ENCODE measurements at places on chromosomes 4 and X. TPM values are rescaled to one million over a fixed set of nuclear protein-coding genes. Genes with fewer than 3 reads are reported as not detected.

The TAF7L gene
- 0.46 TPM for total RNA-seq

The RAB39B gene
- total RNA-seq, result 34.1 TPM

The CLDN24 gene
- not detected for total RNA-seq

The CCKAR gene
- total RNA-seq, result 4.6 TPM

The ZFP42 gene
- 1.4 TPM for total RNA-seq

The IGFBP7 gene
- 59.1 TPM for total RNA-seq

The UBE2D3 gene
- 334 TPM for total RNA-seq

The HELT gene
- total RNA-seq, result 1.6 TPM

The FABP2 gene
- total RNA-seq, result not detected

The CT45A1 gene
- total RNA-seq, result not detected

The GK gene
- total RNA-seq, result 14.8 TPM

The SPANXD gene
- total RNA-seq, result not detected

The POU3F4 gene
- total RNA-seq, result 20.8 TPM

The HTN1 gene
- not detected for total RNA-seq

The CT83 gene
- total RNA-seq, result not detected

The RAB33B gene
- 38.5 TPM for total RNA-seq

The TMEM271 gene
- total RNA-seq, result 13.1 TPM

The LONRF3 gene
- total RNA-seq, result 3.7 TPM

The HSFX1 gene
- 2.3 TPM for total RNA-seq

The FDCSP gene
- total RNA-seq, result not detected

The SLC9A7 gene
- total RNA-seq, result 81.0 TPM

The ZDHHC15 gene
- total RNA-seq, result 18.0 TPM

The NEIL3 gene
- 8.5 TPM for total RNA-seq

The ATP2B3 gene
- 15.0 TPM for total RNA-seq

The VSIG1 gene
- 2.3 TPM for total RNA-seq

The TLR6 gene
- total RNA-seq, result 4.6 TPM

The CXCL3 gene
- total RNA-seq, result 1.2 TPM

The APLN gene
- 4.4 TPM for total RNA-seq

The TSC22D3 gene
- total RNA-seq, result 70.4 TPM

The COX7B2 gene
- not detected for total RNA-seq

The PPM1K gene
- total RNA-seq, result 108 TPM

The LANCL3 gene
- total RNA-seq, result 7.8 TPM

The MAGED4 gene
- total RNA-seq, result 160 TPM

The RPA4 gene
- total RNA-seq, result 1.2 TPM

The CXorf51B gene
- not detected for total RNA-seq

The JCHAIN gene
- not detected for total RNA-seq

The TGIF2LX gene
- total RNA-seq, result not detected

The KLKB1 gene
- 0.69 TPM for total RNA-seq

The TBC1D9 gene
- 112 TPM for total RNA-seq

The RBM47 gene
- total RNA-seq, result 3.5 TPM

The TBX22 gene
- total RNA-seq, result 0.23 TPM

The ARMCX6 gene
- 22.4 TPM for total RNA-seq

The OPRPN gene
- total RNA-seq, result not detected

Measured in diencephalon (tissue), 1 donor.